ENCODE measurements at places on chromosomes 1 and 21. TPM values are rescaled to one million over a fixed set of nuclear protein-coding genes. Genes with fewer than 3 reads are reported as not detected.

- no peak for DNase-seq
Observed at GRCh38 chr21:16634515-16634914, 878.3 kb upstream of the CXADR start.

DNA sequence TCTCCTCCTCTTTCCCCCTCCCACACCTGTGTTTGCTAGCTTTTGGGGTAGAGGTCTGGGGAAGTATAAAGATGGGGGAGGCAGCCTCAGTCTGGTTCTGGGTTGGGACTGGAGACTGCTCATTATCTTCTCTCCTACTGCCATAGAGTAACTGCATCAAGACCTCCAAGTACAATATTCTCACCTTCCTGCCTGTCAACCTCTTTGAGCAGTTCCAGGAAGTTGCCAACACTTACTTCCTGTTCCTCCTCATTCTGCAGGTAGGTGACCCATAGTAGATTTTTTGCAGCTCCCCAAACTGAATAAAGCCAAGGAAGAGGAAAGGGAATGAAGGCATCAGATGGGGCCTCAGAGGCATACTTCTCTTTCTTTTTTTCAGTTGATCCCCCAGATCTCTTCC, 5.3 kb downstream of the ATP8B2 start:
- DNase-seq = no peak

DNA sequence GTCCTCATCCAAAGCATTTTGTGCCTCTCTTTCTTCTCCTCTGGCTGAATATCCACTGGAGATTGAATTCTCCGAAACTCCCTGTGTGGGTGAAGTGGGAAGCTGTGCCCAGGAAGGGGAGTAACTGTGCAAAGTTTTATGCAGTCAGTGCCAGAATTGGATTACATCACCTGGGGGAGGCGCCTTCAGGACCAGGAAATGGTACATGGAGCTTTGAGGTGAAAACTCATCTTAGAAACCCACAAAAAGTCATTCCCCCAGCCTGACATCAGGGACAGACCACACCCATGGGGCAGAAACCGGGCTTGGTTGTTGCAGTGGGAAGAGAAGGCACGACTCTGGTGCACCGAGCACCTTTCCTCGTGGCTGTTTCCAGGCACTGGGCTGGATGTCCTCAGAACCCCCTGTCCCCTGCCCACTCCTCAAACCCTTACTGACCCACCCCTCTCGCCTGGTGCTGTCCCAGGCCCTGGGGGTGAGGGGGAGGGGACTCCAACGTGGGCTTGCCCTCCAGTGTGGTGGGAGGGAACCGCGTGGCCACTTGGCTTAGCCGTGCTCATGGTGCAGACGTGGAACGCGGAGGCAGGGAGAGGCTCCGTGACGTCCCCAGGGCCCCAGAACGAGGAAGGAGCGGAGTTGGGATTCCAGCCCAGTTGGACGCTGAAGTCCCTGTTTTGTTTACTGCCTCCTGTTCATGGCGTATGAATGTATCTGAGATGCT, 15.7 kb downstream of the TFF3 start:
- no peak for DNase-seq

Gene SARS1
- polyA plus RNA-seq = 110 TPM

- DNase-seq = no peak
Observed at GRCh38 chr1:44511363-44511762, 106.3 kb downstream of the RNF220 start.

Gene CDCP2
- polyA plus RNA-seq = not detected

DNA sequence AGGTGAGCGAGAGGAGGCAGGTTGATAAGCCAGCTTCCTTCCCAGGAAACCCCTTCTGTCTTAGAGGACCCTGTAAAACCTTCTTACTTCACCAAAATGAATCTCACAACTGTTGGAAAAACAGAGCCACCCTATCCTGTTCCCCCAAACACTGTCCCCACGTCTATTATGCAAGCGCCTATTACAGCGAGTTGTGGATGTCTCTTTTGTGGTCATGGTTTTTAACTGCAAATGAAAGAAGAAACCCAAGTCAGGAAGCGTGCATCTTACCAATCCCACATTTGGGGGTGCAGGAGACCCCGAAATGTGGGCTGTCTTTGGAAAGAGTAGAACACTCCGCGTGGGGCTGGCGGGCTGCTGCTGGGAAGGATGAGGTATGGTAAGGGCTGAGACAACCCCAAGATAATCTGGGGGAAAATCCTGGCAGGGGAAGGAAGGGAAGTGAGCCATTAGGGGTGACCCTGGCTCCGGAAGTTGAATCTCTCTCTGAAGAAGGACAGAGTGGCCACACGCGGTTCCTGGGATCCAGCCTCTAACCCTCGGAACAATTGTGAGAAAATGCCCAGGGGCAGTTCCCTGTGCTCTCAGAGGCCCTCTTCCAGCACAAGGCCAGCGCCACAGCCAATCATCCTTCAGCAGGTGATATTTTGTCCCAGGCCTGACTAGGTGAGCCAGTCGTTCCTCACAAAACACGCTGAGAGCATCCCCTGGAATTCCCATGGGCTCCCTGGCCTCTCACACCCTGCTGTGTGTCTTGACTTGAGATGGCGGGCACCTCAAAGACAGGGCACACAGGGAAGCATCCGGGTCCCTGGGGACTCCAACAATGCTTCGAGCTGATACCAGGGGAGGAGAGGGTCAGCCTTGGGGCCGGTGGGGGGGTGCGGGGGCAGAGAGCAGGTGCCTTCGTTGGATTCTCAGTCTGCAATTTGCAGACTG, 168.5 kb upstream of the IRF2BP2 start:
- peak; percentile 27 for DNase-seq

DNA sequence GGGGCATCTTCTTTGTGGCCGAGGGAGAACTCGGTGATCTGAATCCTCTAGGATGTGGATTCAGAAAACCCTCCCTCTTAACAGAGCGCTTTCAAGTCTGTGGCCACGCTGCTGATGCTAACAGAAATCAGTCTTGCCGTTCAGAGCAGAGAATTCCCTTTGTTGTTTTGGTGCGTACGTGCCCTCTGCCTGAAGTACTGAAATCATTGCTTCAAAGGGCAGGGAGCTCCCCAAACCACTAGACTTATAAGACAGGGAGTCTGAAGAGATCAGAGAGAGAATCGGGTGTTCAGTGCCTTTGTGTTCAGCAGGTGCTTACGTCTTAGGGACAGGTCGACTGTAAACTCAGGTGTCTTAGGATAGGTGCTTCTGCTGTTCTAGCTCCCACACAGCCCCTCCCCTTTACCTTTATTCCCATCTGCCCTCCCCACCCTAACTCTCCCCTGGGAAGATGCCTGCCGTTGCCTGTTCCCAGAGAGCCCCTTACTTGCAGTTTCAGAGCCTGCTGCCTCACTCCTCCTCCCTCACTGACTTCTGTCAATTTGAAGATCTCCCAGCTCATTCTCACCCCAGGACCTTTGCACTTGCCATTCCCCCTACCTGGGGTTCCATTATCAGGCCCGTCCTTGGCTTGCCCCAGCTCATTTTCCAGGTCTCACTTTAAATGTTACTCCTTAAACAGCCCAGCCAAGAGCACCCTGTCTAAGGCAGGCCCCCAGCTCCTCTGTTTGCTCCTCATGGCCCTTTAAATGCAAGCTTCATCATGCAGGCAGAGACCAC, 143.0 kb downstream of the CAMTA1 start:
- DNase-seq = no peak

Gene LCA5L
- 0.38 TPM for polyA plus RNA-seq

Gene PAX7
- polyA plus RNA-seq = not detected

Gene RNU1-2
- polyA plus RNA-seq = under 0.01 TPM

GRCh38 chr1:237712082-237712481, 178.6 kb downstream of the ZP4 start:
- DNase-seq = no peak

Gene PTTG1IP
- polyA plus RNA-seq = 342 TPM

Gene SMAP2
- polyA plus RNA-seq = 8.0 TPM

DNA sequence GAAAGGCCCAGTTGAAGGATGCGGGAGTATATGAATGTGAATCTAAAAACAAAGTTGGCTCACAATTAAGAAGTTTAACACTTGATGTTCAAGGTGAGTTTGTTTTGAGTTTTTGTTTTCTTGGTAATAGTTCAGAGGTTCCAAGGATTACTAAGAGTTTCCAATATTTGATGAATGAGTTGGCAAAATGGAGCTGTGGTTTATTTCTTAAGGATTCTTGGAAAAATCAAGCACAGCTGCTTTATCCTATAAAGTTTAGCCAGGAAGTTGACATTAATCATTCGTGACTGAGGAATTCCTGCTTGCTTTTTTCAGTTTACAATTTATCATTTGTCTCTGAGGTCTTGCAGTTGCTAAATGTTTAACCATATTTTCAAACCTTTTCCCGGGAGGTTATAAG, 15.1 kb downstream of the VCAM1 start:
- peak; percentile 89 for DNase-seq

Gene CD52
- not detected for polyA plus RNA-seq

- peak; percentile 30 for DNase-seq
Observed at GRCh38 chr1:155801149-155801548, 55.9 kb downstream of the GON4L start.
